B cell (primary cell): ENCODE measurements at places on chromosomes 4 and X. TPM values are rescaled to one million over a fixed set of nuclear protein-coding genes. Genes with fewer than 3 reads are reported as not detected.

C4orf51 gene
- total RNA-seq, result not detected in 2 replicates

P2RY4 gene
- total RNA-seq, result 0.76 and 0.80 TPM in 2 replicates

DCX gene
- total RNA-seq, result not detected in 2 replicates

CSN1S1 gene
- not detected in 2 replicates for total RNA-seq

EDNRA gene
- total RNA-seq, result not detected in 2 replicates

PRDM8 gene
- total RNA-seq, result 30.1 and 35.6 TPM in 2 replicates

F8A2 gene
- not detected in 2 replicates for total RNA-seq

MAGED1 gene
- total RNA-seq, result 28.3 and 31.5 TPM in 2 replicates

PWWP3B gene
- total RNA-seq, result not detected in 2 replicates

DMRTC1 gene
- total RNA-seq, result 0.34 and 0.66 TPM in 2 replicates

CXCL13 gene
- total RNA-seq, result not detected in 2 replicates

DNA sequence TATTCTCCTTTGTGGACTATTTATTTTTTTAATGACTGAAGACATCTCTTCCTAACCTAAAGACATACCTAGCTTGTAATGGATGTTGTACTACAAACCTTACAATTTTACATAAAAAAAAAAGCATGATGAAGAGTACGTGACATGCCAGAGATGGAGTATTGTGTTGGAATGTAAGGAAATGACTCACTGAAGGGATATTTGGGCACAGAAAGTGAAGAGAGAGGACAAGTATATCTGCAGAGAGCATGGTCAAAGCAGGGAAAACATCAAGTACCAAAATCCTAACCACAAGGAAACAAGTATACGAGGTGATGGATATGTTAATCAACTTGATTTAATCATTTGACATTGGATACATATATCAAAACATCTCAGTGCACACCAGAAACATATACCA lies 1051.4 kb upstream of the PRKX start:
- no peak for DNase-seq

GRCh38 chr4:1862961-1863296 lies 7.0 kb upstream of the LETM1 start:
- DNase-seq, result no peak

DNA sequence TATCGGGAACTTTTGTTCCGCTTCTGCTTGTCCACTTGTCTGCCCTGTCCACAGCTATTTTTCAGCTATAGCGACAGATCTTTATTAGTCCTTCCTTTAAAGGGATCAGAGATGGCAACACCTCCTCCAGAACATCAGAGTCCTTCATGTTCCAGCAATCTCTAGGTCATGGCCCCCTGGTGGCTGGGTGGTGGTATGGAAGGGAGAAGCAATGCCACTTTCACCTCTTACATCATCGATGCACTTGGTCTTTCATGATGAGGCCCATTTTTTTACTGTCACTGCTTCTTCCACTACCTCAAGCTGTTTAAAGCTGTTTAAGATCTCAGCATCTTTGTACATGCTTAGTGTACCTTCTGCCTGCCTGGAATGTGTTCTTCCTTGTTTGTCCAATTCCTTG lies 106.7 kb downstream of the ARHGAP6 start:
- DNase-seq, result peak; percentile 47

- no peak for DNase-seq
Measured at GRCh38 chrX:65300104-65300809, 234.3 kb downstream of the LAS1L start.

- DNase-seq, result no peak
Measured at GRCh38 chr4:145289403-145290076, 109.2 kb upstream of the OTUD4 start.

- DNase-seq, result no peak
Measured at GRCh38 chr4:155885666-155886065, 17.8 kb upstream of the TDO2 start.

DNA sequence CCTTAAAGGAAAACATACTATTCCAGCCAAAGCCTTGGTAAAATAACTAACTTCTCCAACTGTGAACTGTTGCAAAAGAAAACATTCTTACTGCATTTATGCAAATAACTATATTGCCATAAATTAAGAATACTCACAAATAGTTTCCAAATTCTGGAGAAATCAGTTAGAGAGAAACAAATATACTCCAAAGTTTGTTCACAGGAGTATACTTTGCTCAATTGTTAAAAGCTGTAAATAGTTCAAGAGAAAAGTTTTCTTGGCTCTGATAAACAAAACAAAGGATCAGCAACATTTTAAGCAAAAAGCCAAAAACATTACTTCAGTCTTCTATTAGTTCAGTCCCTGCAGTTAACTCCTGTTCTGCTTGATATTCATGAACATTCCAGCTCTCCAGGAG lies 83.0 kb downstream of the EIF4E start:
- peak; percentile 19 for DNase-seq

GRCh38 chr4:184163813-184164212 lies 53.9 kb downstream of the ENPP6 start:
- no peak for DNase-seq

- no peak for DNase-seq
Measured at GRCh38 chr4:57672846-57673433, 562.8 kb upstream of the IGFBP7 start.

- DNase-seq, result no peak
Measured at GRCh38 chrX:127112726-127113125, 293.2 kb downstream of the PRR32 start.

- DNase-seq, result no peak
Measured at GRCh38 chr4:137367620-137368019, 164.7 kb downstream of the PCDH18 start.

DNA sequence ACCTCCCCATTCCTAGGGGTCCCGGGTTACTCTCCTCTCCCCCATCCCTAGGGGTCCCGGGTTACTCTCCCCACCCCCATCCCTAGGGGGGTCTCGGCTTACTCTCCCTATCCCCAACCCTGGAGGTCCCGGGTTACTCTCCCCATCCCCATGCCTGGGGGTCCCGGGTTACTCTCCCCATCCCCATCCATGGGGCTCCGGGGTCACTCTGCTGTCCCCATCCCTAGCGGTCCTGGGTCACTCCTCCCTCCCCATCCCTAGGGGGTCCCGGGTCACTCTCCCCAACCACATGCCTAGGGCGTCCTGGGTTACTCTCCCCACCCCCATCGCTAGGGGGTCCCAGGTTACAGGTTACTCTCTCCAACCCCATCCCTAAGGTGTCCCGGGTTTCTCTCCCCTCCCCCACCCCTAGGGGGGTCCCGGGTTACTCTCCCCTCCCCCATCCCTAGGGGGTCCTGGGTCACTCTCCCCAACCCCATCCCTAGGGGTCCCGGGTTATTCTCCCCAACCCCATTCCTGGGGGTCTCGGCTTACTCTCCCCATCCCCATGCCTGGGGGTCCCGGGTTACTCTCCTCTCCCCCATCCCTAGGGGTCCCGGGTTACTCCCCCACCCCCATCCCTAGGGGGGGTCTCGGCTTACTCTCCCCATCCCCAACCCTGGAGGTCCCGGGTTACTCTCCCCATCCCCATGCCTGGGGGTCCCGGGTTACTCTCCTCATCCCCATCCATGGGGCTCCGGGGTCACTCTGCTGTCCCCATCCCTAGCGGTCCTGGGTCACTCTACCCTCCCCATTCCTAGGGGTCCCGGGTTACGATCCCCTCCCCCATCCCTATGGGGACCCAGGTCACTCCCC lies 821 bp downstream of the ASMTL start:
- DNase-seq, result peak; percentile 53

GRCh38 chr4:88846206-88846790 lies 148.7 kb upstream of the NAP1L5 start:
- no peak for DNase-seq

DNA sequence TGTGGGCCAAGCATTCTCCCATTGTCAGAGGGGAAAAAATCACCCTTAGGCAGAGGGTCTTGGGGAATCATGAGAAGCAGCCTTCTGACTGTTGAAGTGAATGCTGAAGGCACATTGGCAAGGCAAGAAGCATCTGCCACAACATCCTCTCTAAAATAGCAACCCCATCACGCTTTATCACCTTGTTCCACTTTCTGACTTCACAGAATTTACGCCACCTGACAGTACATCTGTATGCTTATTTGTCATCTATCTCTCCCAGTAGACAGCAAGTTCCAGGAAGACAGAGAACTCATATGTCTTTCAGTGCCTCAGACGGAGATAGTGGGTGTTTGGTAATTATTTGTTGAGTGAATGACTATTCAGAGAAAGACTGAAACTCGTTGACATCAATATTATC lies 68.4 kb upstream of the SCML1 start:
- DNase-seq, result no peak

- DNase-seq, result no peak
Measured at GRCh38 chr4:25095837-25096236, 64.4 kb downstream of the SEPSECS start.

DNA sequence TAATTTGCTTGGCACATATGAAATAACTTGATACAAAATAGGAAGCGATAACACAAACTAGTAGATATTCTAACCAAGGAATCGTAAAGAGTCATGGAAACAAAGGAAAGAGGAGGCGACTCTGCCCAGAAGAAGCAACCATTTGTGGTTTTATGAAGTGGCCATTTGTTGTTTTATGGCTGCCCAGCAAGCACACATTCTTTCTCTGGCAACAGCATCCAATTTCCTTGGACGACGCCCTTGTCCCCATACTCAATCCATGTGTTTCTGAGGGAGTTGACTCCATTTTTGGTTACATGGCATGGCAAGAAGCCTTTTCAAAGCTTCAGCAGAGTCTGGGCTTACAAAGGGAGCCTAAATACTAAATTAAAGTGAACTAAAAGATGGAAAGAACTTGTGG lies 295.1 kb downstream of the INPP4B start:
- DNase-seq, result no peak

DNA sequence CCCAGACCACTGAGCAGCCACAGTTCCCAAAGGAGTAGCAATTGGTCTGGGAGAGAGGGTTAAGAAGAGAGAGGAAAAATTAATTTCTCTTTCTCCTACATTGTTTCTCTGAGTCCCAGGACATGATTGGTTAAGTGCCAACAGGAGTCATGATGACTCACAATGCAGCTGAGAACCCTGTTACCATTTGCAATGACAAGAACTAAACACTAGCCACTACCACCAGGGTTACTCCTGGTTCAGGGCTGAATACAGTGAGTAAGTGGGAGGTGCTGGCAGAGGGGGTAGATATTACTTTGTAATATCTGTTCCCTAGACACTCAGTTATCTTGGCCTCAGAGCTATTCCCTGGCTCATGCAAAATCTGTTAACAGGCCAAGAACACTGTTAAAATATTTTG lies 18.0 kb downstream of the ETDC start:
- no peak for DNase-seq

DNA sequence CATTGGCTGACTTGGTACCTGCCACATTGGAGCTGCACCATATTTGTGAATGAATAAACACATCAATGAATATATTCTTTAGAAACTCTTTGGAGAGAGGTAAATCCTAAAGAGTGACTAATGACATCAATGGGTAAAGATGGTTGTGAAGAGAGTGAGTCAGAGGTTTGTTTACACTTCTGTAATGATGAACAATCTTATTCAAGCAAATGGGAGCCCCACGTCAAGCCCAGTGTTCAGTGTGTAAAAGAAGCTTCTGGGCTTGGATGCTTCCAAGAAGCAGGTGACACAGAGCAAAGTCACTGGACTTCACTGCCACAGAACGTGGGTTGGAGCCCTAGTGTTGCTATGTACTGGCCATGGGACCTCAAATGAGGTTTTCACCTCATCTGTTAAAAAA lies 319.0 kb downstream of the STK32B start:
- no peak for DNase-seq

GRCh38 chrX:104254442-104255115 lies at the start of gene ESX1:
Gene ESX1, minus strand, starts transcription at chrX:104254933. Its CDS starts 84 bp downstream, at chrX:104254849.
- DNase-seq, result peak; percentile 3

DNA sequence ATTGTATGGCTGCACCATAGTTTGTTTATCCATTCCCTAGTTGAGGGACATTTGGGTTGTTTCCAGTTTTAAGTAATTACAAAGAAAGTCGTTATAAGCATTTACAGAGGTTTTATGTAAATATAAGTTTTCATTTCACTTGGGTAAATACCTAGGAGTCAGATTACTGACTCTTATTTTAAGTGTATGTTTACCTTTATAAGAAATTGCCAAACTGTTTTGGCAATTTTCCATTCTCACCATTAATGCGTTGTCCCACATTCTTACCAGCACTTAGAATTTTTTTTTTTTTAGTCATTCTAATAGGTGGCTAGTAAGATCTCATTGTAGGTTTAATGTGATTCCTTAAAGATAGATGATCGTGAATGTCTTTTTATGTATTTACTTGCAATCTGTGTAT lies 121.5 kb upstream of the NR3C2 start:
- no peak for DNase-seq

GRCh38 chr4:7540654-7541413 lies 106.1 kb upstream of the PSAPL1 start:
- DNase-seq, result no peak

DNA sequence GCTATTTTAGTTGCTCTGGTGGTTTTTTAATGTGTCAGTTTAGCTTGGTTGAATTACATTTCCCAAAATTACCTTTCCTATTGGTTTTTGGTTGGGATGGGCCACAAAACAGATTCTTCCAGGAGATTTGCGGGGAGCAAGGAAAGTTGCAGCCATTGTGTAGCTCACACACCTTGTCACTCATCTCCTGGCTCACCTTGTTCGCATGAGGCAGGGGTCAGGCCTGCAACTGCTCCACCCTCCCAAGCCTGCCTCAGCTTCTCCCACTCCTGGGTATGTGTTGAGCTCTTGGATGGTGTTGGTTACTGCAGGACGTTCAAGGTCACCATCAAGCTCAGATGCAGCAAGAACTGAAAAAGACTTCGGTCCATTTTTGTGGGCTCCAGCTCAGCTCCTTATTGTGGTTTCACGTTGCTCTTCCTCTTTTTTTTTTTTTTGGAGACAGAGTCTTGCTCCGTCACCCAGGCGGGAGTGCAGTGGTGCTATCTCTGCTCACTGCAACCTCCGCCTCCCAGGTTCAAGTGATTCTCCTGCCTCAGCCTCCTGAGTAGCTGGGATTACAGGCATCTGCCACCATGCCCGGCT lies 95.6 kb upstream of the METTL14 start:
- no peak for DNase-seq

DNA sequence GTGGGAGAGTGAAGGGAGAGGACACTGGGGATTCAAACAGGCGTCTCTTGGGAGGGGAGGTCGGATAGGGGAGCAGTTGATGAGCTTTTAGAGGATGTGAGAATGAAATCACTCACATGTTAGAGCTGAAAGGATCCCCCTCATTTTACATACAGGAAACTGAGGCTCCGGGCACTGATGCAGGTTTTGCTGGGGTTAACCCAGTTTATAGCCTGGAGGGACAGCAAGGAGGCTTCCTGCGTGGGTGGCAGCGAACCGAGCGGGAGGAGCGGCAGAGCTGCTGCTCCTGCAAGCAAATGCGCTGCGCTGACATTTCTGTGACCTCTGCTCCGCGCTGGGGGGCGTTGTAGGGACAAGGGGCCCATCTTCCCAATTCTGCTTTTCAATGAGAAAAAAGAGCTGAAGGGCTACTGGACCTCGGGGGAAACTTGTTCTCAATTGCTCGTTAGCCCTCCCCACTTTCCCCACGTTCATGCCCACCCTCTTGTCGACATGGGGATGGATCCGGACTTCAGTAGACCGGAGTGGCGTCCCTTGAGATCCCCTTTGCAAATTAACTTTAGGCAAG lies 1.2 kb upstream of the NEUROG2 start:
- peak; percentile 61 for DNase-seq

- no peak for DNase-seq
Measured at GRCh38 chr4:87116231-87116630, 104.2 kb downstream of the KLHL8 start.
